M059J (cell line): ENCODE measurements at places on chromosomes 4 and X.

- DNase-seq: no peak
Observed at GRCh38 chr4:41119867-41120295, 94.5 kb downstream of the APBB2 start.

GRCh38 chr4:24751926-24752539 lies 43.3 kb upstream of the SOD3 start:
- DNase-seq: no peak

DNA sequence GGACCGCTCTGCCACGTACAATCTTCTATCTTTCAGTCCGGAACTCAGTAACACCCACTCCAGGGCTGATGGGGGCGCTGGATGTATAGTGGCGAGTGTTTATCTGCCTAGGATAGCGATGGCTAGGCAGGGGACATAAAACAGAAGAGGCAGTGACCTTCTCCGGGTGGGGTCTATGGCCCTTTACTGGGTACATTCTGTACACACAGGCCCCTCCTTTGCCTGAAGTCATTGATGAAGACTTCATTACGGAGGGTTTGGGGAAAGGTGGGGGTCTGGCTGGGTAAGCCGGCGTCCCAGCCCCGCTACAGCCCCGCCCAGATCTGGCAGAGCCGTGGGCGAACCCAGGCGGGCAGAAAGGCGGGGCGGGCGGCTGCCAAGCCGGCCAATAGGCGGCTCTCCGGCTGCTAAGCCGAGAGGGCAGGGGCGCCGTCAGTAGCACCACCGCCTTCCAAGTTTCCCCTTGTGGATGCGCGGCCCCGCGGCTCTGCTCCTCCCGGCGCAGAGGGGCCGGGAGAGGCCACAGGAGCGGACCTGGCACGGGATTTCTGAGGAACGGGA lies at the start of gene CHST7:
CHST7 (plus strand) TSS at position 435 of the 561 bp plus-strand sequence. CDS start 167 bp downstream, outside the sequence.
- peak; percentile 74 for DNase-seq

GRCh38 chrX:130688360-130688759 lies 214.6 kb downstream of the ENOX2 start:
- DNase-seq: no peak

- DNase-seq: no peak
Observed at GRCh38 chr4:128564081-128564630, 245.3 kb upstream of the JADE1 start.

- no peak for DNase-seq
Observed at GRCh38 chrX:36160081-36160480, 240.5 kb downstream of the CFAP47 start.

DNA sequence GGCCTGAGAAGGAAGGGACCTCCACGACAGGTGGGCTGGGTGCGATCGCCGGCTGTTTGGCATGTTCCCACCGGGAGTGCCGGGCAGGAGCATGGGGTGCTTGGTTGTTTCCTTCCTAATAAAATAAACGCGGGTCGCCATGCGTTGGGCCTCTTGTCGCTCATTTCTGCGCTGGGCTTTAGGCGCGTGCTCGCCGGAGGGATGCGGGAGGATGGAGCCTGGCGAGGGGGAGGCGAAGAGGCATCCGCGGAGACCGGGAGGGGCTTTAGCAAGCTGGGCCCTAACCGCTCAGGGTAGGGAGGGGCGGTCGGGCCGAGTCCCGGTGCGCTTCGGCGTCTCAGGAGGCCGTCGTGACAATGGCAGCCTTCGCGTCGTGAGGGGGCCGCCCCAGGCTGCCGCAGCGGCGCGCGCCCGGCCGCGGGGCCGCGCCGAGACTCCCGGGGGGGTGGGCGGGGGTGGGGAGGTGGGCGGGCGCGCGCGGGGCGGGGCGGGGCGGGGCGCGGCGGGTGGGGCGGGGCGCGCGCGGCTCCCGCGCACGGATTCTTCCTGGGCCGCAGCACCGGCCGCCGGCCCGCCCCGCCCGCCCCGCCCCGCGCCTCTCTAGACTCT lies 476 bp upstream of the GDI1 start:
- no peak for DNase-seq

DNA sequence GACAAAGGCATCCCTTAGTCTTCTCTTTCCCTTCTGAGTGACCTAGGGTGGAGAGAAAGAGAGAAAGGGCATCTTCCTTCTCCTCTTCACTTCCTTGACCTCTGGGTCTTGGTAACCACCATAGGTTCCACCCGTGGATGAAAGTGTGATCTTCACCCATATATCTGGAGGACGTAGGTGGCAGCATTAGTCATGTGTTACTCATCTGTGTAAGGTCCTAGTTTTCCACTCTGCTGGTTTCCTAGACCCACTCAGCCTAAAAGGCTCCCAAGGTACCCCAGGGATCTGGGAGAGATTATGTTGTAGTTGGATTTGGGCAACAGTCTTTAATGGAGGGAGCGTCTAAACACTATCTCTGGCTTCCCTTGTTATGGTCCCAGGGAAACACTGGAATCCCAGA lies 45.5 kb upstream of the RAB9B start:
- DNase-seq: peak; percentile 45

DNA sequence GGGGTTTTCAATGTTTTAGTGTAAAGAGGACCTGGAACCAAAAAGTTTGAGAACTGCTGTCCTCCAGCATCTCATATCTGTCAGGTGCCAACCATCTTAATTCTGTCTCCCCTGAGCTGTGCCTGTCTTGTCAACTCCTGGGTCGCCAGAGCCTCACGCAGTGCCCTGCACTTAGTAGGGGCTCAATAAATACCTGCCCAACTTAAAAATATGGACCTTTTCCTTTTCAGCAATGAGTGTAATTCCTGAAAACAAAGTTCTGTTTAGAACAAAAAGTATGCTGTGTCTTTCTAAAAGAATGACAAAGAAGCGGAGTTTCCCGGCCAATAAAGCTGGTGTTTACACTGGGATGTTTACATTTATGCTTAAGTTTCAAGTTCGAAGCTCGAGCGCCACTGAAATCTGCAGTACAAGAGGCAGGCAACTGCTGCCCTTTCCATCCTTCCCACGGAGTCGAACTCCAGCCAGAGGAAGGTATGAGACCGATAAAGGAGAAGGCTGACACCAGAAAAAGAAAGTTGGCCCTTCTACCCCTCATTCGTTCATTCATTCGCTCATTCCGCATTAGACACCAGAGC lies 1.1 kb upstream of the HTATSF1 start:
- no peak for DNase-seq
